Activated naive CD8-positive, alpha-beta T cell treated with anti-CD3 and anti-CD28 coated beads, Interleukin-2, amount 10 ng/mL, durations not matched to agents 7 days and 5 days (primary cell): ENCODE measurements at places on chromosomes 11 and 22.

GRCh38 chr11:22432291-22433093 is 94.3 kb downstream of the SLC17A6 start:
- peak; percentile 20 for DNase-seq
- H3K27ac ChIP-seq = no peak overlapping the region
- H3K4me1 ChIP-seq = peaks cover 2% of the 10 kb centered on the region

GRCh38 chr11:94958121-94958696 is 15.1 kb downstream of the CWC15 start:
- no peak overlapping the region for H3K27ac ChIP-seq
- no peak for DNase-seq
- H3K27me3 ChIP-seq = peaks cover 8% of the 10 kb centered on the region
- H3K4me1 ChIP-seq = peaks cover 1% of the 10 kb centered on the region
- H3K36me3 ChIP-seq = peaks cover 2% of the 10 kb centered on the region

- no peak overlapping the region for H3K4me3 ChIP-seq
- H3K27ac ChIP-seq = no peak overlapping the region
- H3K4me1 ChIP-seq = no peaks in the 10 kb centered on the region
- H3K27me3 ChIP-seq = no peaks in the 10 kb centered on the region
These were observed 249.3 kb downstream of the BLID start for GRCh38 chr11:121866754-121867153.

- no peak overlapping the region for H3K4me3 ChIP-seq
- DNase-seq = no peak
These were observed 61.1 kb downstream of the CYB5R2 start for GRCh38 chr11:7612056-7612660.

- H3K27me3 ChIP-seq = no peaks in the 10 kb centered on the region
- peaks cover 37% of the 10 kb centered on the region for H3K36me3 ChIP-seq
- peaks cover 44% of the 10 kb centered on the region for H3K4me1 ChIP-seq
These were observed 79.5 kb downstream of the HORMAD2 start for GRCh38 chr22:30159561-30160353.

GRCh38 chr11:44226945-44227344 is 83.0 kb downstream of the ALX4 start:
- peaks cover 4% of the 10 kb centered on the region for H3K36me3 ChIP-seq
- no peaks in the 10 kb centered on the region for H3K27me3 ChIP-seq
- H3K27ac ChIP-seq = no peak overlapping the region
- H3K4me3 ChIP-seq = no peak overlapping the region

DNA sequence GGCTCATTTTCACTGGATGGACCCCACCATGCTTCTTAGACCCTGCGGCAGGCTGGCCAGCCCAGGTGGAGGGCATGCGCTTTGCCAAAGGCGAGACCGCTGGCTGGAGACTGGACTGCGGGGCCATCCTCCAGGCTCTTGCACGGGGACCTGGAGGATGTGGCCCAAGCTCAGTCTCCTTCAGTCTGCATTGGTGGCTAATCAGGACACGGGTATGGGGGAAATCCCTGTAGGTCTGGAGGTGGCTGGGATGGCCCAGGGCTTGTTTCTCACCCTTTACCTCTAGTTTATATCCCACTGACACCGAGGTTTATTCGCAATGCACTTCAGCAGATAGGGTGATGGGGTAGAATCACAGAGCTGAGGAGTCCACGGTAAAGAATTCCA is 45.0 kb downstream of the BCR start:
- H3K4me3 ChIP-seq = no peak overlapping the region
- peaks cover 45% of the 10 kb centered on the region for H3K4me1 ChIP-seq
- no peaks in the 10 kb centered on the region for H3K27me3 ChIP-seq
- peak overlapping the region; percentile 31 for H3K27ac ChIP-seq

GRCh38 chr22:27596133-27596870 is 205.3 kb downstream of the MN1 start:
- H3K4me1 ChIP-seq = peaks cover 2% of the 10 kb centered on the region
- no peak overlapping the region for H3K4me3 ChIP-seq
- H3K36me3 ChIP-seq = no peaks in the 10 kb centered on the region
- no peak overlapping the region for H3K27ac ChIP-seq
- no peak for DNase-seq
- no peaks in the 10 kb centered on the region for H3K27me3 ChIP-seq

DNA sequence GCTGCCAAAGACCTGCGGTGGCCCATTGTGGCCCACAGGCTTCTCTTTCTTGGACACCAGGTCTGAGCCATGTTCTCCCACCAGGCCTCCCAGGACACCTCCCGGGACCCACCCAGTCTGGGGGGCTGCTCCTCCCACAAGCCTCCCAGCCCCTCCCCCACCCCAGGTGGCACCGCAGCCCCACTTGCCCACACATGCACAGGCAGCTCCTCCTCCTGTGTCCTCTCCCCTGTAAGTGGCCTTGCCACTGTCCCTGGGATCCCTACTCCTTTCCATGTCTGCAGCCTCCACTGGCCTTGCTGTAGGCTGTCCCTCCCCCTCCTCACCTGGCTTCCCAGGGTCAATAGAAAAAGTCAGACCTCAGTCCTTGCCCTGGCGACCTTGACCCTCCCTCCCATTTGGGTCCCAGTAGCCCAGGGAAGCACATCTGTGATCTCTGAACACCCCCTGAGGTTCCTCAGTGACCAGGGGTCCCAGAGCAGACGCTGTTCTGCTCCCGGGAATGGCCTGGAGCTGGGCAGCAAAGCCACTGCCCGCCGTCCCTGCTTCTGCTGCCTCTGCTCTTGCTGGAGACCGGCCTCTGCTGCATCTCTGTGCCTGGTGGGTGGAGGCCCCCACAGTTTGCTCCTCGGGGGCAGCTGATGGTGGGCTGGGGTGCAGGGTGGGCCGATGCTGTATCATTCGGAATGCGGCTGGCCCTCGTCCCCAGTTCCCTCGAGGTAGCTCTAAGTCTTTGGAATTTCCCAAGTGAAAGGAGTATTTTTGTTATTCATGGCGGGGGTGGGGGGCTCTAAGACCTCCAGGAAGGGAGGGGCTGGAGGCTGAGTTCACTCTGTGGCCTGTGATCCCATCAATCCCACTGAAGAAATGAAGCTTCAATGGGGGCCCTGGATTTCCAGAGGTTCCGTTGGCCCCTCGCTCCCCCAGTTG is 43.6 kb downstream of the ARHGAP8 start:
- H3K36me3 ChIP-seq = no peaks in the 10 kb centered on the region
- no peak overlapping the region for H3K4me3 ChIP-seq
- no peaks in the 10 kb centered on the region for H3K4me1 ChIP-seq
- H3K27me3 ChIP-seq = peaks cover 2% of the 10 kb centered on the region
- no peak for DNase-seq

DNA sequence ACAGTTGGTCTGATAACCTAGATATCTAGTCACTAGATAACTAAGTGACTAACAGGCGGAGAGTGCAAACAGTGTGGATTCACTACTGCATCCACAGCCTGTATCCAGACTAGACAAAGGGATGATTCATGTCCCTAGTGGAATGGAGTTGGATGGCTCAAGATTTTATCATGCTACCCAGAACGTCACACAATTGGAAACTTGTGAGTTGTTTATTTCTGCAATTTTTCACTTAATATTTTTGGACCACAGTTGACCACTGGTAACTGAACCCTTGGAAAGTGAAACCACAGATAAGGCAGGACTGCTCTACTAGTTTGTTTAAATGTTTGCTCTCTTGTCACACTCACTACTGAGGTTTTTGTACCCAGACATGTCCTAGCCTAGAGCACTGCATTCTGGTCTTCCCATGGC is 76.0 kb downstream of the UBASH3B start:
- peaks cover 30% of the 10 kb centered on the region for H3K36me3 ChIP-seq
- H3K27me3 ChIP-seq = no peaks in the 10 kb centered on the region
- no peak for DNase-seq
- H3K4me3 ChIP-seq = no peak overlapping the region
- H3K27ac ChIP-seq = no peak overlapping the region
- H3K4me1 ChIP-seq = peaks cover 55% of the 10 kb centered on the region

GRCh38 chr11:13118194-13118593 is 109.1 kb downstream of the RASSF10 start:
- H3K27ac ChIP-seq = no peak overlapping the region
- H3K4me1 ChIP-seq = no peaks in the 10 kb centered on the region
- H3K27me3 ChIP-seq = peaks cover 20% of the 10 kb centered on the region
- H3K4me3 ChIP-seq = no peak overlapping the region
- H3K36me3 ChIP-seq = no peaks in the 10 kb centered on the region
- DNase-seq = no peak

- peaks cover 11% of the 10 kb centered on the region for H3K36me3 ChIP-seq
- H3K27me3 ChIP-seq = peaks cover 16% of the 10 kb centered on the region
- no peak overlapping the region for H3K4me3 ChIP-seq
- no peak overlapping the region for H3K27ac ChIP-seq
These were observed 25.4 kb downstream of the FXYD6 start for GRCh38 chr11:117851106-117851505.

- DNase-seq = no peak
- no peak overlapping the region for H3K4me3 ChIP-seq
- H3K27me3 ChIP-seq = no peaks in the 10 kb centered on the region
- no peaks in the 10 kb centered on the region for H3K36me3 ChIP-seq
- no peaks in the 10 kb centered on the region for H3K4me1 ChIP-seq
These were observed 47.3 kb downstream of the PRDM11 start for GRCh38 chr11:45193695-45194094.

GRCh38 chr11:114261791-114262190 is 34.4 kb upstream of the NNMT start:
- H3K27ac ChIP-seq = no peak overlapping the region
- H3K36me3 ChIP-seq = no peaks in the 10 kb centered on the region
- DNase-seq = no peak
- H3K4me1 ChIP-seq = peaks cover 12% of the 10 kb centered on the region
- no peak overlapping the region for H3K4me3 ChIP-seq
- peaks cover 6% of the 10 kb centered on the region for H3K27me3 ChIP-seq

GRCh38 chr11:120722524-120722923 is 211.0 kb downstream of the GRIK4 start:
- no peak overlapping the region for H3K4me3 ChIP-seq
- H3K27me3 ChIP-seq = peaks cover 9% of the 10 kb centered on the region
- no peaks in the 10 kb centered on the region for H3K4me1 ChIP-seq
- no peak for DNase-seq
- H3K27ac ChIP-seq = no peak overlapping the region
- no peaks in the 10 kb centered on the region for H3K36me3 ChIP-seq

GRCh38 chr11:63609536-63609935 is 4.7 kb downstream of the PLAAT3 start:
- H3K27ac ChIP-seq = no peak overlapping the region
- H3K36me3 ChIP-seq = no peaks in the 10 kb centered on the region
- no peaks in the 10 kb centered on the region for H3K27me3 ChIP-seq
- no peak for DNase-seq
- H3K4me3 ChIP-seq = no peak overlapping the region
- peaks cover 9% of the 10 kb centered on the region for H3K4me1 ChIP-seq

DNA sequence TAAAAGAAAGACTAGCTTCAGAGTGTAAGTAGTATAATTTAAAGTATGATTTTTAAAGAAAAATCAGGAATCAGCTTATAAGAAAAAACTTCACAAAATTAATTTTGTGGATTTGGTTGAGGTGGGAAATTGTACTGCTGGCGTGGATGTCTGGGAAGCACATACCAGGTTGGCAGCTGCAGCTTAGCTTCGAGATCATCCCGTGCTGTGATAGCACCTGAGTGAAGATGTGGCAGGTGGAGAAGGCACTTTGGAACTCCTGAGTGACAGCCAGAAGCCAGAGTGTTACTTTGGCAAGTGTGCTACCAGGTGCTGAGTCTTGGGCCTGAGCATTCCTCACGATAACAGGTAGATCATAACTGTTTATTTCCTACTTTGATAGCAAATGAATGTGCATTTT is 17.7 kb downstream of the ZC3H12C start:
- no peak overlapping the region for H3K27ac ChIP-seq
- no peaks in the 10 kb centered on the region for H3K36me3 ChIP-seq
- H3K27me3 ChIP-seq = peaks cover 21% of the 10 kb centered on the region
- H3K4me1 ChIP-seq = no peaks in the 10 kb centered on the region
- H3K4me3 ChIP-seq = no peak overlapping the region

DNA sequence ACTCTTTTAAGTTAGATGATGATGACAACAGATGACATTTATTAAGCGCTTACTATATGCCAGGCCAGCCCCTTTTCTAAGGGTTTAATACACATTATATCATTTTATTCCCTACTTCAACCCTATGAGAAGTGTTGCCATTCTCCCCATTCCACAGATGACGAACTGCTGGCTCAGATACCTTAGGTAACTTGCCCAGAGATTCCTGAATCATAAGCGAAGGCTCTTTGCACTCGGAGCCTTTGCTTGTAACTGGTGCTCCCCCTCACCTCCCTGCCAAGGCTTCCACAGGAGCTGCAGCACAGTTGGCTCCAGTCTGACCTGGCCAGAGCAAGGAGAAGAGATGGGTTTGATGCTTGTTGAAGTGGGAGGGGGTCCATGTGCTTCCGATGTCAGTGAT is 43.0 kb downstream of the DBX1 start:
- H3K27me3 ChIP-seq = peaks cover 13% of the 10 kb centered on the region
- no peaks in the 10 kb centered on the region for H3K36me3 ChIP-seq
- no peaks in the 10 kb centered on the region for H3K4me1 ChIP-seq
- DNase-seq = no peak
- H3K4me3 ChIP-seq = no peak overlapping the region

- no peak overlapping the region for H3K27ac ChIP-seq
- DNase-seq = no peak
- no peaks in the 10 kb centered on the region for H3K36me3 ChIP-seq
- H3K27me3 ChIP-seq = peaks cover 9% of the 10 kb centered on the region
- H3K4me1 ChIP-seq = no peaks in the 10 kb centered on the region
These were observed 14.5 kb upstream of the P4HA3 start for GRCh38 chr11:74325649-74326645.

DNA sequence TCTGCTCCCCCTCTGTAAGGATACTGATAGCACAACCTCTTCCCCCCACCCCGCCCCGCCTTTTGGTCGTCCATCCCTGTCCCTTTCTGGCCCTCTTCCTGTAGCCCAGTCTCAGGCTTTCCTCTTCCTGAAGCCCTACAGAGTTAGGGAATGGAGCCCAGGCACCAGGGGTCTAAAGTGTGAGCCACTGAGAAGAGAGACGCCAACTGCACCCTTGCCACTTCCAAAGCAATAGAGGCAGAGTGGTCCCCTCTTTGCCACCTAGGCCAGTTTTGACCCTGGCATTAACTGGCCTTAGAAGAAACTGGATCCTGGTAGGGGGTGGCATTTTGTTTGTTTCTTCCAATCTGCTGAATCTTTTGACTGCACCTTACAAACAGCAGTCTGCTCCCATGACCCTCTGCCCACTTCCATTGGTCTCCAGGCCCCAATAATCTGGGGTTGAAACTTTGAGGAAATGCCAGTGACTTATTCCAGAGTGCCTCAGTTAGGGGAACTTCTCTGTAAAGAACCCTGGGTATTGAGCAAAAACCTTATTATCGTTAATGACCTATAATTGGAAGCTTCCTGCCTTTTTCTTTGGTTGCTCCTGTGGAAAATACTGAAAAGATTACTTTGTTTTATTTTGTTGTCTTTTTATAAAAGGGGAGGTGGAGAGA is 9.7 kb upstream of the GRK2 start:
- H3K4me1 ChIP-seq = peaks cover 44% of the 10 kb centered on the region
- no peak overlapping the region for H3K27ac ChIP-seq
- DNase-seq = no peak
